ENCODE measurements at places on chromosomes 1 and 21.

- no peak for DNase-seq
These were observed 25.2 kb upstream of the SPAG17 start for GRCh38 chr1:118210051-118210722.

GRCh38 chr1:50105433-50105832 is 3.3 kb upstream of the ELAVL4 start:
- peak; percentile 25 for DNase-seq

DNA sequence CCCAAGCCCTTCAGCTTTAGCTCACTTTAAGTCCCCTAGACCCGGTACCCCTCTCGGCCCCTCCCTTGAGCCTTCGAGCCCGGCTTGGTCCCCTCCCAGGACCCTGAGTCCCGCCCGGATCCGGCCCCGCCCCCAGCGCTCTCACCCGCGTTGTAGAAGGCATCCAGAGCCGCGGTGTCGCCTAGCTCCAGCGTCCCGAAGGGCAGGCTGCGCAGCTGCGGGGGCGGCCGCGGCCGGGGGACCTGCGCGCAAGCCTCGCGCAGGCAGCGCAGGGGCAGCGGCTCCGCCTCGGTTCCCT is 699 bp downstream of the MAP3K6 start:
- DNase-seq = peak; percentile 40

DNA sequence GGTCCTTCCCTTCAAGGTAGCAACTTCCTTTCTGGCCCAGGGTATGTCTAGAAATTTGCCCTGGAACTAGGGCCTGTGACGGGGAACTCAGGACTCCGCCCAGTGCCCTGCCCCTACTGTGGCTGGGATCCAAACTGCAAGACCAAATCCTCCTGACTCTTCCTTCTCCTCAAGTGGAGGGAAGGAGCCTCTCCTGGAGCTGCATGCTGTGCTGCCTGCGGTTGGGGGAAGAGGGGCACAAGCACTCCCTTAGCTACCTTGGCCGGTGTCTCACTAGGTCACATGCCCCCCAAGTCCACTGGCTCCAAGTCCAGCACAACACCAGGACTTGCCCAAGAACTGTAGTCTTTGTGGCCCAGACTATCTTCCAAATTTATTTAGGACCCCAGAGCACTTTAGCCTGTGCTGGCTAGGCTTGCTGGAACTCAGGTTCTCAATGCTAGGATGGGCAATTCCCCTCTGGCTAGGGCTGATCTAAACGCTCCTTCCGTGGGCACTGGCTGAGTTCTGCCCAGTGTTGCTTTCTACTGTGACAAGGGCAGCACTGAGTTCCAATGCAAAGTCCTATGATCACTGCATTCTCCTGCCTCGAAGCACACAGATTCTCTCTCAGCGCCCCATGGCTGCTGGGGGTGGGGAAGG is 12.2 kb downstream of the ADSS2 start:
- DNase-seq = no peak

DNA sequence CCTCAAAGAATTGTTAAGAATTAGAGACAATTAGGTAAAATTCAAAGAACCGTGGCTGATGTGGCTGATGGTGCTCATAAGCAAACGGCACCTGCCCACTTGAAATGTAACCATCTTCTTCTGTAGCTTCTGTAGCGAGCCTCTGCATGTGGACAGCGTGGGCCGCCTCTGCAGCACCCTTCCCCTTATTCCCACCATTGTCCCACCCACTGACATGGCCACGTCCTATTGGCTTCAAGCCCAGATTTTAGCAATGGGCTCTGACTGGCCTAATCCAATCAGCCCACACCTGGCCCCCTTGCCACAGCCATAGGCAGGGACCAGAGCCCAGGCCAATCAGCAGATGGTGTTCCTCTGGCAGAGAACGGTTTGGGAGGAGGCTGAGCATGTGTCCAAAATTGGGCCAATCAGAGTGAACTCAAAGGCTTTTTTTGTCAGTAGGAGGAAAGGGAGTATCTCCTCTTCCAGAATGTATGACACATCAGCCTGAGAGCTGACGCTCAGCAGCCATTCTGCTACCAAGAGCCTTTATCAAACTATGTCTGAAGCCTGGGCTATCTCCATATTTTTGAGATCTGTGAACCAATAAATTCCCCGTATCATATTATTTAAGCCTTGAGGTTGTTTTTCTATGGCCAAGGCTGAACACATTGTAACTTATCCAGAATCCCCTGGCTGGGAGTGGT is 518.5 kb downstream of the SMYD3 start:
- peak; percentile 96 for DNase-seq

GRCh38 chr1:240980342-240980741 is 368.4 kb upstream of the GREM2 start:
- no peak for DNase-seq

GRCh38 chr1:6948416-6948815 is 163.2 kb downstream of the CAMTA1 start:
- DNase-seq = no peak

GRCh38 chr21:25897383-25897782 is 162.6 kb downstream of the GABPA start:
- DNase-seq = no peak

DNA sequence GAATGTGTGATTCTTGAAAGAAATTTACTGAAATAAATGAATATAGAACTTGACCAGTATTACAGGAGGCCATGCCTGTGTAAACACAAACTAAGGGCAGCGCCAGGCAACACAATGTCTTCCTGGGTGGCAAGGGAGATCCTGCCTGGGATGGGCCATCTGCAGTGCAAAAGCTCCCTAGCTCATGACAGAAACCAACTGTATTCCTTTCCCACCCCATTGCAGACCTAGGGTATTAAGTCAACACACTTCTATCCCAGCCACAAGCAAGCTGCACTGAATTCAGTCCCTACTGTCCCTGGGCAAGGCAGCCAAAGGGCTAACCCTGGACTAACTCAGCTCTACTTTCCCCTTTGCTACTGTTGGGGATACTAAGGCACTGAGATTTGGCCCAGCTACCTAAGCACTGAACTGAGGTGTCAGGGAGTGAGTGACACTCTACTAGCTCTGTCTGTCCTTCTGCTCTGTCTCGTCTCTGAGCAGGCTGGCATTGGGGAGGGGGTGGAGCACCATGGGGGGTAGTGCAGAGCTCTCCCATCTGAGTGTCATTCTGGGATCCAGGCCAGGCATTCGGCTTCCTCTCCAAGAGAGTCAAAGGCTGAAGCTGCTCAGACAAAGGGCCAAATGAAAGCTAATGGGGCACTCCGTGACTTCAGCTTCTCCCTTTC is 2.5 kb downstream of the INKA2 start:
- DNase-seq = no peak
